ENCODE measurements at places on chromosomes 1 and 21.

DNA sequence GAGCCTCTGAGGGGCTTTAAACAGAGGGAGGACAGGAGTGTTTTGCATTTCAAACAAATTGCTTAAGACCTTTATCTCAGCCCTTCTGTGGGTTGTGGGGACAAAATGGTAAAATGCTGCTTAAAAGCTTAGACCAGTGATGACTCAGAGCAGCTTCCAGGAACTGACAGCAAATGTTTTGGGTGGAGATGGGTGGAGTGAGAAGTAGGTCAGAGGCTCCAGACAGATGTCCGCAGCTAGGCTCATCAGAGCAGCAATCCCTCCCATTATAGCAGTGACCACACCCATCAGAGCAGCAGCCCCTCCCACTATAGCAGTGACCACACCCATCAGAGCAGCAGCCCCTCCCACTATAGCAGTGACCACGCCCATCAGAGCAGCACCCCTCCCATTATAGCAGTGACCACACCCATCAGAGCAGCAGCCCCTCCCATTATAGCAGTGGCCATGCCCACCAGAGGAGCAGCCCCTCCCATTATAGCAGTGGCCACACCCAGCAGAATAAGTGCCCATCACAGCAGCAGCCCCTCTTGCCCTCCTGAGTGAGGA, 532.2 kb downstream of the MATN1 start:
- peak; percentile 52 for DNase-seq

DNA sequence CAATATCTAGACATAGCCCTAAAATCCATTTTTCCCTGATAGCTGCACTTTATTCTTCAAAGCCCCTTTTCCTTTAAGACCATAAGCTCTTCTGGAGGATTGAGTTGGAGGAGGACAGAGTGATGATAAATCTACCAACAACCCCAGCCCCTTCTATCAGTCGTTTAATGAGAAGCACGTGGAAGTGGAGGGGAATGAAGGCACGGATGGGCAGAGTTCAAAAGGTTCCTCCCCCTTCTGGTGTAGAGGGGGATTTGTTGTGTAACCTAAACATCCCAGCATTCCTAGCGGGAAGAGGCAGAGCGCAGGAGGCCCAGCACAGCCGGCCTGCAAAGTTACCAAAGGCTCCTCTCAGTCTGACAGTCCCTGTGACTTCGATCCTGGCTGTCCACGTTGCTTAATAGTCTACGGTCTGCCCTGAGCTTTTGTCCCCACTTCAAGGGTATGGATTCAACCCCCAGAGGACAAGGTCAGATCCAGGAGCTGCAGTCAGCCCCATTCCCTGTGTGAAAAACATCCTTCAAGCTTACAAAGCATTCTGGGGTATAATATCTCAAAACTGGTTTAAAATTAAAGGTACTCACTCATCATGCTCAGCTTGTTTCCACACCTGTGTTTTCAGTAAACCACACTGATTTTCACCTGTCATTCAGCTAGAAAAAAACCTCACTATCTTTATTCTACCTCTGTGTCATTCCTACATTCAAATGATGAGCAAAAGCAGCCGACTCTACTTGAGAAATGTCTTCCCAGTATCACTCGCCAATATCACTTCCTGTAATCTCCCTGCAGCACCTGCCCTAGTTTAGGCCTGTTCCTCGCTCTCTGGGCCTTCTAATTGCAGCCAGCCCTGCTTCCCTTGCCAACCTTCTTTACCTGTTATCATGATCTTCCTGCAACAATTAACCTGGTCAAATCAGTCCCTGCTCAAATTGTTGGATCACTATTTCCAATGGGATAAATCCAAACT, 117.9 kb downstream of the PLPP3 start:
- no peak for DNase-seq

DNA sequence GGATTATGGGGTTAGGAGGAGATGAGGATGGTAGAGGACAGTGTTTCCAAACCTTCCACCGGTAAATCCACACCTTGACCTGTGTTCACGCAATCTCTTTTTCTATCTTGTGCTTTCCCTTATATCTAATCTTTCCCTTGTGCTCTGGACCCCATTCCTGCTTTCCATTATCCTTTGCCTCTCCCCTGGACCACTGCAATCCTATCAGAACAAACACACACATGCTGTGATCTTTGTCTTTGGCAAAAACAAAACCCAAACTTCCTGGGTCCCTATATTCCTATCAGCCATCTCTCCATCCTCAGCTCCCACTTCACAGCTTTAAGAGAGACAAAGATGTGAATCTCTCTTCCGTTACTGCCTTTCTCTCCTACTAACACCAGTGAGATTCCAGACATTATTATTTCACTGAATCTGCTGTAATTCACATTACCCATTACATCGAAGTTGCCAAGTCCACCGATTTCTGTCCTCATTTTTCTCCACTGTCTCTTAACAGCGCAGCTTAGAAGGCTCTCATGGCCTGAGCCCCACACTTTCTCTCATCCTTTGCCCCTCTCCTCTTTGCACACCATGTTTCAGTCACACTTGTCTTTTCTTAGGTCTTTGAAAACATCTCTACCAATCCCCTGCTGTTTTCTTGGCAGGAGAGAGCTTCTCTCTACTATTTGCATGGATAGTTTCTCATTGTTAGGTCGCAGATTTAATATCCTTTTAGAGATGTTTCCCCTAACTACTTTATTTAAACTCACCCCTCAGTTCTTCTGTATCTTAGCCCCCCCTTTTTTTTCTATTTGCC, 230.0 kb upstream of the B3GALT2 start:
- DNase-seq, result no peak

GRCh38 chr21:28464988-28465387, 527.7 kb downstream of the LTN1 start:
- no peak for DNase-seq

- no peak for DNase-seq
Measured at GRCh38 chr1:205448540-205449253, 7.1 kb downstream of the BLACAT1 start.

GRCh38 chr1:180909005-180909414, 3.7 kb upstream of the KIAA1614 start:
- DNase-seq, result no peak

DNA sequence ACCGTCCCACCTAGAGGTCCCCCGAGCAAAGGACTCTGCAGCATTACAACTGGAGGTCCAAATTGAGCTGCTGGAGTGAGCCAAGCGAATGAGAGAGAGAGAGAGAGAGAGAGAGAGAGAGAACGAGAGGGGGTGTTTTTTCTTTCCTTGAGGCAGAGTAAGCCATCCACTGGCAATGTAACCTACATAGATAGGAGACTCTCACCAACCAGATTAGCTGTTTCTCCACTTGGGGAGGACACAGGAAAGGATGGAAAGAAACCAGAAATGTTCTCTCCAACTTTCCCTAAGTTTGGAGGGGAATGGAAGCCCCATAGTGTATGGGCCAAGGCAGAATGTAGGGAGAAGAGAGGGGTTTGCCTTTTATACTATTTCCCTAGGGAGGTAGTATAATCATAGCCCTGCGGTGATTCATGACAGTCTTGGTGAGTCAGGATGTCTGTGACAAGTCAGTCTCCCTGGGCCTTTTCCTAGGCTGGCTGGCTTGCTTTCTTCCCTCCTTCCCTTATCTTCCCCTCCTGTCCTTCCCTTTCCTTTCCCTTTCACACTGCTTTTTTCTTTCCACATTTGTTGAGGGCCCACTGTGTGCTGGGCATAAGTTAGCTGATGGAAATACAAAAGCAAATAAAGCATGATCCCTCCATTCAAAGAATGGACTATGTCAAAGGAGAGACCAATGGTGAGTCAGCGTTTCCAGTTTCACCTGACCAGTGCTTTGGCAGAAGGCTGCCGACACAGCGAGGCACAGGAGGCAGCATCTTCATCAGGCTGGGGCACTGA, 7.1 kb downstream of the FNDC7 start:
- peak; percentile 65 for DNase-seq

GRCh38 chr1:47976267-47976666, 20.9 kb downstream of the TRABD2B start:
- DNase-seq, result no peak
